Liver (tissue), 10 donors: ENCODE measurements at places on chromosomes 1 and 21. TPM values are rescaled to one million over a fixed set of nuclear protein-coding genes. Genes with fewer than 3 reads are reported as not detected.
A peak's percentile ranks its signal among the peaks of the same experiment; 100 is the strongest.

Gene ANKRD35
- total RNA-seq, result 0.05 TPM

Gene ZNF695
- not detected for total RNA-seq

Gene TDRD5
- total RNA-seq, result not detected

Gene DENND4B
- 13.1 TPM for total RNA-seq

Gene RUNX1
- 5.0 TPM for total RNA-seq

- H3K36me3 ChIP-seq, result no peaks in the 10 kb centered on the region
- DNase-seq, result no peak
- H3K27me3 ChIP-seq, result no peaks in the 10 kb centered on the region
- H3K4me3 ChIP-seq, result no peak overlapping the region
- H3K27ac ChIP-seq, result no peak overlapping the region
- no peaks in the 10 kb centered on the region for H3K4me1 ChIP-seq
These were observed 21.0 kb upstream of the CLSTN1 start for GRCh38 chr1:9844756-9845155.

DNA sequence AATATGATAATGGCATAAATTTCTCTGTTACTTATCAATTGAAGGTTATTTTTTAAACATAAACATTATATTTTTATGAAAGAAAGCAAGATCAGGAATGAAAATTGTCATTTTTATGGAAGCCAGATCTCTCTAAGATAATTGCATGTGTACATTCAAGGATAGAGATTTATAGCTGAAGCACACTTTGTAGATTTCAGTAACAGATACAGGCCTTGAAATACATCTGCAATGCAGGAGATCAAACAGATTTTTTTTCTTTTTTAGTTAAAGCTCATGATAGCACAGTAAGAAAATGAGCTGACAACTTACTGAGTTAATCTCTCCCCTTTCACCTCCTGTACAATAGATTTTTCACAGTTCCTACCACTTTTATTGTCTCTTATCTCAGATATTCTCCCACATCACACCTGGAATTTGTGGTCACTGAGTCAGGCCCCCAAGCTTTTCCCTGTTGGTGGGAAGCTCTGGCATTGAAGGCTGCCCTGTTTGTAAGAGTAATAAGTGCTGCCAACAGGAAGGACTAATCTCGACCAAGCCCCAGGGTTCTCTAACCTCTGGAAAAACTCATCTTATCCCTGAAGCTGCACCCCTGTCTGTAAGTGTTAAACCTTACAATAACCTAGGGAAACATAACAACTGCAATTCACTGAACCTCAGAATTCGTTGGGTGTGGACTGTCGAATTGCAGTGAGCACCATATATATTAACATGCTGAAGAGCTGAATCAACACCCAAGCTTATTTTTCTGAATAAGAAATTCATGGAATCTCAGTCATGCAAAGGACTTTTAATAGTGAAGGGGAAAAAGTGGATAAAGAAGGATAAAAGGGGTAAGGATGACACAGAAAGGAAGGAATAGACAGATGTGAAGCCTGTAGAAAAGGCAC, 599.0 kb downstream of the LMO4 start:
- H3K4me3 ChIP-seq, result no peak overlapping the region
- no peaks in the 10 kb centered on the region for H3K27me3 ChIP-seq
- H3K36me3 ChIP-seq, result no peaks in the 10 kb centered on the region
- no peak overlapping the region for H3K27ac ChIP-seq
- no peak for DNase-seq

- H3K36me3 ChIP-seq, result no peaks in the 10 kb centered on the region
- H3K4me1 ChIP-seq, result no peaks in the 10 kb centered on the region
- H3K27ac ChIP-seq, result no peak overlapping the region
- no peaks in the 10 kb centered on the region for H3K27me3 ChIP-seq
- H3K4me3 ChIP-seq, result no peak overlapping the region
These were observed 752.3 kb upstream of the ADAMTS5 start for GRCh38 chr21:27719226-27719625.

DNA sequence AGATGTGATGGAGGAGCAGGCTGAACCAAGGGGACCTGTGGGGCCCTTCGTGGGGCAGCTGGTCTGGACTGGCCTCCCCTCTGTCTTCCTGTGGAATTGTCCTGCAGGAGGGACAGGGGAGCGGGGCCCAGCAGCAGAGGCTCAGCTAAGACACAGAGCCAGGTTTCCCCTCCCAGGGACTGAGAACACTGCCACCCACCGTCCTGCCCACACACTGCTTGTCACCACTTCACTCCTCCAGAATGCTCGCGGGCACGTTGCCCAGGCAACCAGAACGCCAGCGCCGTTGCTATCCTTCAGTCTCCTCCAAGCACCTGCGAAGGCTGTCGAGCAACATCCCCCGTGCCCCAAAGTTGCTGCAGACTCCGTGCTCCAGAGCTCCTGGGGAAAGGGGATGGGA, 46.4 kb downstream of the AJAP1 start:
- no peak for DNase-seq
- H3K36me3 ChIP-seq, result no peaks in the 10 kb centered on the region
- H3K27ac ChIP-seq, result no peak overlapping the region
- H3K27me3 ChIP-seq, result no peaks in the 10 kb centered on the region

DNA sequence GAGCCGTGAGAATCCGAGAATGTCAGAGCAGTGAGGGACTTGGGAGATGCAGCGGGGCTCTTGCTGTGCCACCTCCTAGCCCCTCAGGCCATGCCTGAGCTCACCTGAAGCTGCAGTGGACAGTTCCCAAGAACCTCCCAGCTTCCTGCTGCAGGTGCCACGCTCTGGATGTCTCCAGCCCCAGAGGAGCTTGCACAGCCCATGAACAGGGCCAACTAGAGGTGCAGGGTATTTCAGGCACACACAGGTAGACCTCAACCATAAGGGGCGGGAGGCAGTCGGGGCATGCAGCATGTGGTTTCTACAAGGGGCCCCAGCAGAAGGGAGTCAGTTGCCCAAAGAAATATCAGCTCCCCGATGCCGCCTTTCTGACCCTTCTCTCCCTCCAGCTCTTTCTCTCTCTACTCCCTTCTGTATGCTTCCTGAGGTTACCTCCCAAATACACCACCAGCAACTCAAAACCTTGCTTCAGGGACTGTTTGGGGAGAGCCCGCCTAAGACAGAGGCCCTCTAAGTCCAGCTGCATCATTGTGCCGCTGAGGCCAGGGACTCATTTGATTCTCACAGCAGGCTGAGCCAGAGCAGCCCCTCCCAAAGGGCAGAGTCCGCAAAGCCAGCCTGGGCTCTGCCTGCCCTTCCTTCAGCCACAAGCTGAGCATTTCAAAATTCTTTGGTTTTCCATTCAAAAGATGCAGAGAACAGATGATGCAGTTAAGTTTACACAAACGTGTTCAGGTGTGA, 209.8 kb downstream of the MATN1 start:
- no peak overlapping the region for H3K27ac ChIP-seq
- no peaks in the 10 kb centered on the region for H3K36me3 ChIP-seq
- H3K27me3 ChIP-seq, result no peaks in the 10 kb centered on the region
- H3K4me3 ChIP-seq, result no peak overlapping the region
- DNase-seq, result no peak

DNA sequence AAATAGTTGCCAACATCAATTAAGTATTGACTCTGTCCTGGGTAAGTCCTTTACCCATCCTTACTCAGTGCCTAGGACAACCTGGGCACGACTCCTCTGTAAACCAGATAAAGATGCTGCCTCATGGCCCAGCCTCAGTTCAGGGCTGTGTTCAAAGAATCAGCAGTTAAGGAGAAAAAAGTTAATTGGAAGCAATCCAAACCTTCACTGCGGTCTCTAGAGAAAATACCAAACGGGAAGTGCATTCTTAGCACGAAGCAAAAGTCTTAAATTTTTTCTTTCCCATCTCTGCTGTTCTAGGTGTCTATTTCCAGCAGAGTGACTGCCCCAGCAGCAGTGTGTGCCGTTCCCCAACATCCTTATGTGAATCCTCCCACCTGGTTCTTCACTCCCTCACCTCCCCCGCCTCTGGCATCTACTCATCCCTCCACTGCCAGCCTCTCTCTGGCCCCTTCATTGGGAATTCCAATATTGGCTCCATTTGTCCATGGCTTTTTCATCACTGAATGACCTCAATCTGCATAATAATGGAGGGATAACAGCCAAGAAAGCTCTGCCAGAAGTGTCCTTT, 23.2 kb downstream of the KANK4 start:
- no peaks in the 10 kb centered on the region for H3K4me1 ChIP-seq
- H3K36me3 ChIP-seq, result no peaks in the 10 kb centered on the region
- no peak overlapping the region for H3K4me3 ChIP-seq
- no peaks in the 10 kb centered on the region for H3K27me3 ChIP-seq

- no peak for DNase-seq
- no peaks in the 10 kb centered on the region for H3K4me1 ChIP-seq
- H3K4me3 ChIP-seq, result no peak overlapping the region
These were observed 11.3 kb downstream of the RPAP2 start for GRCh38 chr1:92310185-92310597.

DNA sequence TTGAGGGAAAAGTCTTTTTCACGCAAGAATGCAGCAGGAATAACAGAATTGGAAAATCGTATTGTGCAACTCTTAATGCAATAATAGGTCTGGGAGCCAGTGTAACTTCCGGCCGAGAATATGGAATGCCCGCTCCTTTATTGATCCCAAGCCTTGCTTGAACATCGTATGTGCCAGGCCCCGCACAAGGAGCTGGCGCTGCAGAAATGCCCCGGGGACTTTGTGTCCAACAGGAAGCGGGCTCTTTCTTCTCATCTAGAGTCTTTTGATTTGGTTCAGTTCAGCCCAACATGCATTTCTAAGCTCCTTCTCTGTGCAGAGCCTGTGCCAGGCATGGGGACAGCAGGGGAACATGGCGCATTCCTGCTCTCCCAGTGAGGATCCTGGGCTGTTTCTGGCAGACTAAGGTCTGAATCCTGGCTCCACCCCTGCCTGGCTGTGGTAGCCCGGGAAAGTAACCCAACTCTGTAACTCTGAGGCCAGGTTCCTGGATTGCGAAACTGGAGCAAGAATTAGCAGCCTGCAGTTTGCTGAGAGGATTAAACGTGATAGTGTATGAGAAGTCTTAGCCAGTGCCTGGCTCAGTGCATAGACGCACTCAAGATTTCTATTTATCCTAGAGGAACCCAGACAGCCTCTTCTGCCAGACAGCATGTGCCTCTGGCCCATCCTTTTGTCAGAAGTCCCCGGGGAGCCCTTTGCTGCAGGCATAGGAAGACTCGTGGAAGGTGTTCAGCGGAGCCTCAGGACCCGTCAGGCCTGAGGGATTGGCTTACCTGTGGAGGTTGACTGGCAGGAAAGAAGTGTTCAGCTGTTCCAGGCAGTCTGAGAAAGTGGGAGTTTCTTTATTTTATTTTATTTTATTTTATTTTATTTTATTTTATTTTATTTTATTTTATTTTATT, 987 bp upstream of the CDCP2 start:
- no peaks in the 10 kb centered on the region for H3K27me3 ChIP-seq
- H3K27ac ChIP-seq, result peak overlapping the region; percentile 33

DNA sequence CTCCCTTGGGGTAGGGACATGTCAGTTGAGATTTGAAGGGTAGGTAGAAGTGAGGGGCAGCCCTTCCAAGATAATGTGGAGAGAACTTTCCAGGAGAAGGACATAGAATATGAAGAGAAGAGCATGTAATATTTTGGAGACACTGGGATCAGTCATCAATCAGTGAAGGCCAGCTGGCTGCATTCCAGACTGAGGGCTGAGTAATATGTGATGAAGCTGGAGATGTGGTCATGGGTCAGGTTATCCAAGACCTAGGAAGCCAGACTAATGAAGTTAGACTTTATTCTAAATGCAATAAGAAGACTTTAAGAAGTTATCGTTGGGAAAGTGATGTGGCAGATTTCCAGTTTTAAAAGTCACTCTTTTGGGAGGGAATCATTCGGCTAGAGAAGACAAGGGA, 262.0 kb downstream of the HMCN1 start:
- no peaks in the 10 kb centered on the region for H3K36me3 ChIP-seq
- H3K4me1 ChIP-seq, result no peaks in the 10 kb centered on the region
- H3K27me3 ChIP-seq, result no peaks in the 10 kb centered on the region
- no peak overlapping the region for H3K27ac ChIP-seq
- DNase-seq, result no peak

DNA sequence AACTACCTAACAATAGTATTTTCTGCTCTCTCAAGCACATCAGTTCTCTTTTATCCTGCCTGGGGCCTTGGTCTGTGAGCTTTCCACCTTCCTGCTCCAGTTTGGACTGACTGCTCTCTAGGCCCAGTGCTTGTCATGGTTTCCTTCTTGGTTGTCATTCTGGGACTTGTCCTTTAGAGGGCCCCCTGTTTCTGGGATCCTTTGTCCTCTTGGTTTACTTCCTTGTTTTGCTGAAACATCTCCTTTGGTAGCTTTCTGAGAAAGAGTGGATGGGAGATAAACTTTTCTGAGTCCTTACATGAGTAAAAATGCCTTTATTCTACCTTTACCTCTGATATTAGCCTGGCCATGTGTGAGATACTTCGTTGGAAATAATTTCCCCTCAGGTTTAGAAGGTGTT, 4.7 kb downstream of the SLC1A7 start:
- no peak overlapping the region for H3K4me3 ChIP-seq
- no peaks in the 10 kb centered on the region for H3K4me1 ChIP-seq
- DNase-seq, result no peak

DNA sequence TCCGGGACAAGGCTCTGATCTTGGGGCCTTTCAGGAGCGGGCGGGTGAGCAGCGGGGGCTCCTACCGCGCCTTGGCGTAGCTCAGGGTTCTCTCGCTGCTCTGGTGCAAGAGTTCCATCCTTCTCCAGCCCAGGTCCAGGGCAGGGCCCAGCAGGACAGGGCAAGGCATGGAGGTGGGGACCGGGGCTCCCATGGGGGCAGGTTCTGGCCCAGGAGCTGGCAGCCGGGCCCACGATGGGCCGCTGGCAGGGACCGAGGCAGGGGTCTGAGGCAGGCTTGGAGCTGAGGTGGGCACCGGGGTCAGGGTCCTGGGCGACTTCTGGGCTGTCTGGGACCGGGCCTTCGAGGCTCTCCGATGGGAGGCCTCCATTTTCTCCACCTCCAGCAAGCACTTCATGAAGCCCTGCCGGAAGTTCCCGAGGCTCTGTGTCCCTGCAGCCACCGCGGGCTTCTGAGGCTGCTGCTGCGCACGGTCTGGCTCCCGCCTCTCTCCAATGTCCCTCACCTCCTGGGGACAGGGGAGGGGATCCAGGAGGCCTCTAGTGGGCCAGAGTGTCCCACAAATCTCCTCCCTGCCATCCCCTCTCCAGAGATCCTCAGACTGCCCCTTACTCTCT, 27.6 kb downstream of the SPATA21 start:
- H3K27ac ChIP-seq, result no peak overlapping the region
- no peaks in the 10 kb centered on the region for H3K36me3 ChIP-seq
- DNase-seq, result no peak
- no peaks in the 10 kb centered on the region for H3K27me3 ChIP-seq

GRCh38 chr21:18030248-18030647, 211.1 kb upstream of the C21orf91 start:
- no peak overlapping the region for H3K27ac ChIP-seq
- no peak for DNase-seq
- H3K36me3 ChIP-seq, result no peaks in the 10 kb centered on the region
